ENCODE measurements at places on chromosomes 5 and 9. TPM values are rescaled to one million over a fixed set of nuclear protein-coding genes. Genes with fewer than 3 reads are reported as not detected.

SLC28A3 gene
- total RNA-seq: not detected

MPDZ gene
- 69.0 TPM for total RNA-seq

GRCh38 chr5:159825551-159826051 is 90.7 kb upstream of the ADRA1B start:
- DNase-seq: no peak

- no peak for DNase-seq
Observed at GRCh38 chr9:79477955-79478771, 93.6 kb upstream of the TLE4 start.

DNA sequence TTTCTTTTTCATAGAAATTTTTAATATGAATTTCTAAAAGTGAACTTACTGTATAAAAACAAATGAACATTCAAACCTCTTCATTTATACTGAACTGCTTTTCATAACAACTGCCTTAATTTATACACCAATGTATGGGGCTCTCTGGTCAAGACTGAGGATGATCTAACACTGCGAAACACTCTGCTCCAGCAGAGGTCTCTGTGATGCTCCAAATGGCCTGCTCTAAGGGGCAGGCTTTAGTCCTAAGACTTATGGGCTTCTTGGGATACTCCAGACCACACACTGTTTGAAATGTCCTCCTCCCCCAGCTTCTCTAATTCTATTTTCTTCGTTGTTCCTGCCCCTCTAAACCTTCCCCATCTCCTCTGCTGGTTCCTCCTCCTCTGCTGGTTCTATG is 58.5 kb downstream of the LIFR start:
- DNase-seq: no peak

GRCh38 chr5:11803436-11803835 is 100.8 kb downstream of the CTNND2 start:
- no peak for DNase-seq

- DNase-seq: no peak
Observed at GRCh38 chr5:142499591-142500226, 174.9 kb upstream of the SPRY4 start.

GRCh38 chr9:120650352-120650751 is 63.9 kb downstream of the MEGF9 start:
- DNase-seq: no peak

GRCh38 chr9:94222870-94223269 is 36.2 kb upstream of the ZNF169 start:
- no peak for DNase-seq

DNA sequence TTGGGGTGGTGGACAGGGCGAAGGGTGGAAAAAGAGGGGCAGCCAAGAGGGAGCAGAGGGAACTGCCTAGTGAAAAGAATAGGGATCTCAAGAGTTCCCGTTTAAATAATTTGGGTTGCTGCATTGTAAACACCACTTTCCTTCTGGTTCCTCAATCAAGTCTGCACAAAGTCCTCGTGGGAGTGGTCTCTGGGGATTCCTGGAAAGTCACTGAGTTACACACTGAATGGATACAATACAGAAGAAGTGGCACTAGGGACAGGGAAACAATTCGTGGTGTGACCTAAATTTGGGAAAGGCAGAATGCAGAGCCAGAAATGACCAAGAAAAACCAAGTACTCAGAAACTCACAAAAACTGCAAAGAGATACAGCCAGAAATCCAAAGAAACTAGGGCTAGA is 161.7 kb downstream of the CDK5RAP2 start:
- no peak for DNase-seq

- DNase-seq: no peak
Observed at GRCh38 chr5:33257807-33258429, 182.8 kb upstream of the TARS1 start.

GRCh38 chr9:85339338-85339737 is 402.4 kb downstream of the AGTPBP1 start:
- DNase-seq: no peak

DNA sequence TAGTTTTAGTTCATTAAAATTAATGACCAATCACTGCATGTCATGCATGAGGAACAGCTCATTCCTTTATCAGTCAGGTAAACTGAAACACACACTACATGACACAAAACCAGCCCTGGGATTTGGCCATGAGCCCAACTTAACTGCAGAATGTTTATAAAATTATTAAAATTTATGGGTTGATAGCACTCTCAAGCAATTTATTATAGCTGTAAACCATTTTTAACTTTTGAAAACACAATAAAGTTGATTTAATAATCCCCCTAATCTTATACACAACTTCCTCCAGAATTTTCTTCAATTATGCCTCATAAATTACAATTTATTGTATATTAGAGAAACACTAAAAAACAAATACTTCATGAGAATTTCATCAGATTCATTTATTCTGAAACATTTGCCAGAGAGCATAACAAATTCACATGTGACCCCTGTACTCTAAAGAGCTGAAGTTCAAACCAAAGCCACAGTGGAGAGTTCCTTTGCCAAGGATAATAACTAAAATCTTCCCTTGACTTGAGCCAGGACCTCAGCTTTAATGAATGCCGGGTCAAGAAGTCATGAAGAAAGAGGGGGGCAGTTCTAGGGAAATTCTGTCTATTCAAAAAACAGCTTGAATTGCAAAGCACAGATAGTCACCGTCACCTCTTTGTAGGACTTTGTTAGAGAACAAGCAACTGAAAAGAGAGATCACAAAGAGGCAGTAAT is 763.7 kb upstream of the GRAMD2B start:
- no peak for DNase-seq

DNA sequence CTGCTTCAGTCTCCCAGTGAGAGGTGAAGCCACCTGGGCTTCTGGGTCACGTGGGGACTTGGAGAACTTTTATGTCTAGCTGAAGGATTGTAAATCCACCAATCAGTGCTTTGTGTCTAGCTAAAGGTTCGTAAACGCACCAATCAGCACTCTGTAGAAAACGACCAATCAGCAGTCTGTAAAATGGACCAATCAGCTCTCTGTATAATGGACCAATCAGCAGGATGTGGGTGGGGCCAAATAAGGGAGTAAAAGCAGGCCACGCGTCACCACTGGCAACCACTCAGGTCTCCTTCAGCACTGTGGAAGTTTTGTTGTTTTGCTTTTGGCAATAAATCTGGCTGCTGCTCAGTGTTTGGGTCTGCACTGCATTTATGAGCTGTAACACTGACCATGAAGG is 69.1 kb upstream of the NREP start:
- no peak for DNase-seq

GRCh38 chr5:30106596-30106995 is 1086.9 kb upstream of the CDH6 start:
- no peak for DNase-seq

DNA sequence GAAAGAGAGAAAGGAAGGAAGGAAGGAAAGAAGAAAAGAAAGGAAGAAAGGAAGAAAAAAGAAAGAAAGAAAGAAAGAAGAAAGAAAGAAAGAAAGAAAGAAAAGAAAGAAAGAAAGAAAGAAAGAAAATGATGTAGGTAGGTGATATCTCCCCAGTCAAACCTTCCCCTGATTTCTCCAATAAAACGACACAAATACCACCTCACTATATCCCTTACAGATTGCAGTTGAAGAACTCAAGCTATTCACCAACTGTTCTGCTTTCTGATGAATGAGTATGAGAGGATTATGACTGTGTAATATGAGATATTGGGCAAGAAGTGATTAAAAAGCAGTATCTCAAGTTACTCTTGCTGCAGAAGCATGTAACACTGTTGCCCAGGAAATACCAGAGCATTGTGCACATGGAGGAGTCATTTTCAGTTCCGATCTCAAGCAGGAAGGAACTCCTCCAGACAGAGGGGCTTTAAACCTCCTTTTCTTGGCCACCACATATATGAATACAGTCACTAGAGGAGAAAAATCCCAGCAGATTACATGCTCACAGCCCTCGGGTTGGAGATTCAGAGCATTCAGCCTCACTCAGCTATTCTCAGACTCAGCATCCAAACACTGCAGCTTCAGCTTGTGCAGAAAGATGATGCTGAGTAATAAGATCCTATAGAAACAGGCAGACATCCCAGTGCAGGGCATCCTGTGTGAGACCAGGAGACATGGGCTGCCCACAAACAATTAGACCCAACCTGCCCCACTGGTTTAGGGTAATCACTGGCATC is 61.4 kb downstream of the UGCG start:
- DNase-seq: no peak

DNA sequence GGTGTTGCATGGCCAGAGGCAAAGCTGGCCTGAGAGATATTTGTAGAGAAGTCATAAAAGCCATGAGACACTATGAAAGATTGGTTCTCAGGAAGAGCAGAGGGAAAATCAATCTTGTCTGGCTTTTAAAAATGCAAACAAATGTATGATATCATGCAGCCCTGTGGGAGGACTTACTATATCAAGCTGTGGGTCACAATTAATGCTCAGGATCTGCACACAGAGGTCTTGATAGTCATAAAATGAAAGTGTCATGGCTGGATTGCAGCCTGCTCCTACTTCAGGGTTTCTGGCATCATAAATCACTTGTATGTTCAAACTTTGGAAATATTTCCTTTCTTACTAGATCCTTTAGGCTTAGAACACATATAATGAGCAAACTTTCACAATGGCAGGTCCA is 151.5 kb downstream of the SEMA6A start:
- DNase-seq: no peak
